ENCODE measurements at places on chromosomes 6 and 20. TPM values are rescaled to one million over a fixed set of nuclear protein-coding genes. Genes with fewer than 3 reads are reported as not detected.

C6orf89 gene
- total RNA-seq, result 37.3 TPM

CLVS2 gene
- 2.8 TPM for total RNA-seq

- no peaks in the 10 kb centered on the region for H3K36me3 ChIP-seq
These were observed 58.3 kb upstream of the GNRH2 start for GRCh38 chr20:2984956-2985661.

GRCh38 chr6:33216117-33216649 is 7.9 kb downstream of the RING1 start:
- H3K4me3 ChIP-seq, result no peak overlapping the region
- no peak overlapping the region for H3K27ac ChIP-seq
- H3K27me3 ChIP-seq, result no peaks in the 10 kb centered on the region
- peaks cover 5% of the 10 kb centered on the region for H3K36me3 ChIP-seq
- peaks cover 16% of the 10 kb centered on the region for H3K4me1 ChIP-seq
- DNase-seq, result peak; percentile 36

GRCh38 chr20:2557873-2558580 is 21.7 kb downstream of the TMC2 start:
- H3K4me1 ChIP-seq, result peaks cover 8% of the 10 kb centered on the region
- no peak for DNase-seq
- peaks cover 74% of the 10 kb centered on the region for H3K27me3 ChIP-seq
- no peaks in the 10 kb centered on the region for H3K36me3 ChIP-seq

GRCh38 chr6:3231247-3232016 is 4.0 kb upstream of the TUBB2B start:
- H3K36me3 ChIP-seq, result no peaks in the 10 kb centered on the region
- peak; percentile 91 for DNase-seq
- H3K4me3 ChIP-seq, result peak overlapping the region; percentile 64
- peaks cover 70% of the 10 kb centered on the region for H3K27me3 ChIP-seq

GRCh38 chr6:5998711-5999687 is 7.7 kb downstream of the NRN1 start:
- peaks cover 52% of the 10 kb centered on the region for H3K4me1 ChIP-seq
- no peaks in the 10 kb centered on the region for H3K36me3 ChIP-seq
- peaks cover 98% of the 10 kb centered on the region for H3K27me3 ChIP-seq
- peak overlapping the region; percentile 55 for H3K27ac ChIP-seq

GRCh38 chr6:1960486-1961142 is 284.8 kb downstream of the GMDS start:
- H3K27ac ChIP-seq, result no peak overlapping the region
- H3K4me1 ChIP-seq, result no peaks in the 10 kb centered on the region
- no peak overlapping the region for H3K4me3 ChIP-seq
- no peak for DNase-seq
- no peaks in the 10 kb centered on the region for H3K27me3 ChIP-seq

All from sigmoid colon (tissue), 7 donors.